ENCODE measurements at places on chromosomes 3 and 15.
A peak's percentile ranks its signal among the peaks of the same experiment; 100 is the strongest.

- H3K27me3 ChIP-seq = no peaks in the 10 kb centered on the region
- H3K27ac ChIP-seq = no peak overlapping the region
- H3K36me3 ChIP-seq = no peaks in the 10 kb centered on the region
- no peaks in the 10 kb centered on the region for H3K4me1 ChIP-seq
- no peak for DNase-seq
- H3K4me3 ChIP-seq = no peak overlapping the region
Measured at GRCh38 chr3:117853923-117854668, 1144.5 kb downstream of the TUSC7 start.

GRCh38 chr3:107132674-107133073 is 244.6 kb upstream of the CCDC54 start:
- no peaks in the 10 kb centered on the region for H3K27me3 ChIP-seq
- no peaks in the 10 kb centered on the region for H3K4me1 ChIP-seq
- no peaks in the 10 kb centered on the region for H3K36me3 ChIP-seq
- H3K27ac ChIP-seq = no peak overlapping the region
- H3K4me3 ChIP-seq = no peak overlapping the region

DNA sequence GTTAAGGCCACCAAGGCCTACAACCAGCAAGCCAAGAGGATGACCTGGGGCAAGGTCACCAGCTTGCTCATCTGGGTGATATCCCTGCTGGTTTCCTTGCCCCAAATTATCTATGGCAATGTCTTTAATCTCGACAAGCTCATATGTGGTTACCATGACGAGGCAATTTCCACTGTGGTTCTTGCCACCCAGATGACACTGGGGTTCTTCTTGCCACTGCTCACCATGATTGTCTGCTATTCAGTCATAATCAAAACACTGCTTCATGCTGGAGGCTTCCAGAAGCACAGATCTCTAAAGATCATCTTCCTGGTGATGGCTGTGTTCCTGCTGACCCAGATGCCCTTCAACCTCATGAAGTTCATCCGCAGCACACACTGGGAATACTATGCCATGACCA is 3.6 kb downstream of the CXCR6 start:
- peaks cover 11% of the 10 kb centered on the region for H3K36me3 ChIP-seq
- peaks cover 2% of the 10 kb centered on the region for H3K27me3 ChIP-seq

DNA sequence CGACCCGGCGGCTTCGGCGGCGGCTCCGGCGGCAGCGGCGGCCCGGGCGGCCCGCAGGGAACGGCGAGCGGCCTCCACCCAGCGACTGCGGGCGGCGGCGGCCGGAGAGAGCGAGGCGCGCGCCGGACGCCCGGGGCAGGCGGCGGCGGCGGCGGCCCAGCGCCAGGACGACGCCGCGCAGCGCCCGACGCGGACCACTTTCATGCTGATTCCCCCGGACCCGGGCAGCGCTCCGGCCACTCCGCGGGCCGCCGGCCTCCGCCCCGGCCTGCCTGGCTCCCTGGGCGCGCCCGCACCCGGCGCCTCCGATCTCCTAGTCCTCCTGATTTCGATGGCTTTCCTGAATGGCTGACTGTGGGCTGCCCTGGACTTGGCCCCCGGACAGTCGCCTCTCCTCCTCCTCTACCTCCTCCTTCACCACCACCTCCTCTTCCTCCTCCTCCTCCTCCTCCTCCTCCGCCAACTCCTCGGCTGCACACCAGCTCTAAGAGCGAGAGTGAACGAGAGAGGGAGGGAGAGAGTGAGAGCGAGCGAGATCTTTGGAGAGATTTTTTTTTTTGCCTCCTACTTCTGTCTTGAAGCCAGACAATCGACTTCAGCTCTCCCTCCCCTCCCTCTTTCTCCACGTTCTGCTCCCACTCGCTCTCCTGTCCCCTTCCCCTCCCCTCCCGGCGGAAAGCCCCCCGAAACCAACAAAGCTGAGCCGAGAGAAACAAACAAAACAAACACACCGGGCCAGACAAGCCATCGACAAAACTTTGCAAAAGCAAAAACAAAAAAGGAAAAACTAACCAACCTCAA is 844 bp downstream of the NR2F2 start:
- H3K4me1 ChIP-seq = peaks cover 13% of the 10 kb centered on the region
- no peak for DNase-seq
- peak overlapping the region; percentile 98 for H3K4me3 ChIP-seq
- peaks cover 45% of the 10 kb centered on the region for H3K27me3 ChIP-seq

Measured in natural killer cell treated with Interleukin-12 subunit alpha and Interleukin-12 subunit beta and Interleukin-15 and Interleukin-18, amount 100 ng/mL, for 72 hours (primary cell).